MM.1S (cell line): ENCODE measurements at places on chromosomes 3 and 15.

GRCh38 chr15:68601206-68602197, 22.7 kb downstream of the CORO2B start:
- no peak for DNase-seq

GRCh38 chr3:5092018-5092417, 30.1 kb upstream of the ARL8B start:
- no peak for DNase-seq

- DNase-seq: no peak
Measured at GRCh38 chr3:37183976-37184375, 9.6 kb upstream of the LRRFIP2 start.

GRCh38 chr15:101088788-101089578, 162.9 kb downstream of the CHSY1 start:
- DNase-seq: peak; percentile 64

DNA sequence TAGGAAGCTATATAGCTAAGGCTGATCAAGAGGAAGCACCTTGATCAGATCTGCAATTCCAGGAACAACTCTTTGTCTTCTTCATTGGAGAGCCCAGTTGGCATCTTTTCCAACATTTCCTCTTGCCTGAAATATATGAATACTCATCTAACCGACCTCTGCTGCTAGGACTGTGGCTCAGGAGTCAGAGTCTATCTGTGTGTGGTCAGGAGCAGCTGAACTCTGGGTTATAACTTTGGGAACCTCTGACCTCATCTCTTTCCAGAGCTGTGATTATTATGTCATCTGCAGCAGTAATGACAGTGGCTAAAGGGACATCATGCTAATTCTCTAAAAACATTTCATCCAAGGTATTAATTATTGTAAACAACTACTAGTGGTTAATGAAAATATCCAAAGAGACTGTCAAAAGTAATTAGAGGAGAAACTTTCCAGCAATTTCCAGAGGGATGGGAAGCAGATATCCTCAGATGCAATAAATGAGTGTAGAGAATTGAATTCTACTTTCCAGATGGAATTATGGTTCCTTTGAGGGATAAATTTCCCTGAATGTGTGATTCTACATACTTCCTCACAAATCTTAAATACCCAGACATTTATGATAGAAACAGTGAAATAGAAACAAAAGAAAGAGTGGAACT, 11.5 kb upstream of the SPINK8 start:
- DNase-seq: no peak

- no peak for DNase-seq
Measured at GRCh38 chr15:89367485-89368451, 33.1 kb upstream of the POLG start.

GRCh38 chr15:60727661-60728060, 248.7 kb upstream of the ICE2 start:
- DNase-seq: no peak

- no peak for DNase-seq
Measured at GRCh38 chr3:135597855-135598254, 367.7 kb upstream of the PPP2R3A start.

- DNase-seq: peak; percentile 74
Measured at GRCh38 chr3:129106320-129106719, 15.3 kb downstream of the RAB43 start.

DNA sequence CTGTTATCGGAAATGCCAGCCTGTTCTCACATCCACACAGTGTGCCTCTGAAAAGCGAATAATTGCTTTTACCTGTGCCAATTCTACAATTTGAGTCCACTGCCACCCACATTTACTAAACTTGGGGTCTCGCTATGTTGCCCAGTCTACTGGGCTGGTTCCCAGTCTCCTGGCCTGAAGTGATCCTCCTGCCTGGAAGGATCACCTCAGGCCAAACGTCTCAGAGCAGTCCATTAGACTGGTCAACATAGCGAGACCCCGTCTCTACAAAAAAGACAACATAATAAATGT, 827 bp upstream of the INO80 start:
- DNase-seq: no peak

- DNase-seq: no peak
Measured at GRCh38 chr15:77588126-77588525, 44.6 kb downstream of the LINGO1 start.

GRCh38 chr15:35448294-35448693, 97.7 kb downstream of the DPH6 start:
- no peak for DNase-seq

DNA sequence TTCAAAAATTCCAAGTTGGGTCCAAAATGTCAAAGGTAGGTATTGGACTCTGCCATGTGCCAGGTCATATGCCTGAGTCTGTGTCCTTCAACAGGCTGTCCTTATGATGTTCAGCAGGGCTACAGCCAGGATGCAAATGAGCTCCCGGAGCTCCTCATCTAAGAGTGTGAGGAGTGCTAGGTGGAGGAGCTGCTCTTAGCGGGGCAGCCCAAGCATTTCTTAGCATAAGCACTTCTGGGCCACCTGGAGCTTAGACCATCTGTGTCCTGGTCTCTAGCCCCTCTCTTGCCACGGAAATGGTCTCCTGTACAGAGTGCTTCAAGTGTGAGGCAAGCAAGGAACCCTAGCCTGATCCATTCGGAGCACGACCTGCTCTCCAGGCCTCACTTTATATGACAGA, 64.6 kb upstream of the PRR23C start:
- DNase-seq: no peak

- DNase-seq: peak; percentile 61
Measured at GRCh38 chr3:155325263-155325835, 31.9 kb upstream of the STRIT1 start.

DNA sequence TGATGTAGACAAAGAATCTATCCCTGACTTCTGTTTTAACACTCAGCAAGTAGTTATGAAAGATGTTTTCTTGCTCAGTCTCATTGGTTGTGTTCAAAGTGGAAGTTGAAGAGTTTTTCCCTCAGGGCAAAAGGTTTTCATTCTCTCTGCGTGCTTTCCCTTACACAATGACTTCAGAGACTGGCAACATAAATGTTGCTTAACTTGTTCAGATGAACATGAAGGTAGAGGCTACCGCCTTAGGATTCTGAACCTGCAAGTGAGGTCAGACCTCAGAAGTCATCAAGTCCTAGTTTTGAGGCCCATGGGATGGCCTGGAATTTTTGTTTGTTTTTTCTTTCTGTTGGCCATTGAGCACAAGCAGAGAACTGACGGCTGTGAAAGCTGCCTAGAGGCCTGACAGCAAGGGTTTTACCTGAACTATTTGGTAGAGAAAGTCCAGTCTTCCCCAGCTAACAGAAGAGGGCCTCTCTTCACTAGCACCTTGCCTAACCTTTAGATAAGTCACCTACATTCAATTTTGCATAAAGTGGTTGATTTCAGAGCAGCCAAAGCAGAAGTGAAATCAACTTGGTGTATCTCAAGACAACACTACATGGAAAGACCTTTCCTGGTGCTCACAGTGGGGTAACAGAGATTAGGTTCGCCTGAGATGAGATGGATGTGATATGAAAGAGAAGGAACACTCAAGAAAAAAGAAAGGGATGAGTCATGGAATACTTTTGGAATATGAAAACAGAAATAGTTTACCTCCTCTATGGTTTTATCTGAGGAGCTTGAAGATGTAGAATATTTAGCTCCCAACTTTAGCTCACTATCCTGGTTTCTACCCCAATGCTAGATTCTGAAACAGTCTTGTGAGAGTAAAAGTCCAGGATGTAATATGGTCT, 53.6 kb upstream of the AP4E1 start:
- no peak for DNase-seq

DNA sequence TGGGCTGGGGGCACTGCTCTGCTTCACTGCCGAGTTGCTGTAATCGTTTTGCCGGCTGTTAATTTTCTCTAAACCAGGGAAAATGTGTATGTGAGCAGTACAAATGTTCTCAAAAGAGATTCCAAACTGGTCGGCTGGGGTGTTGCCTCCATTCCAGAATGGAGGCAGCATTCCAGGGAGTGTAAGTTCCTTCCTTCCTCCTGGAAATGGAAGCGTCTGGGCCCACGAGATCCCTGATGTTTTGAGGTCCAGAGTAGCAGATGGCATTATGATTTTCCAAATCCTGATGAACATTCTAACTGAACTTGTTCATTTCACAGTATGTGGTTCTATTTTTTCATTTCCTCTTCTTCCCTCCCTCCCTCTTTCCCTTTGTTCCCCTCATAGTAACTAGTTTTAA, 64.4 kb upstream of the SKOR1 start:
- DNase-seq: no peak

DNA sequence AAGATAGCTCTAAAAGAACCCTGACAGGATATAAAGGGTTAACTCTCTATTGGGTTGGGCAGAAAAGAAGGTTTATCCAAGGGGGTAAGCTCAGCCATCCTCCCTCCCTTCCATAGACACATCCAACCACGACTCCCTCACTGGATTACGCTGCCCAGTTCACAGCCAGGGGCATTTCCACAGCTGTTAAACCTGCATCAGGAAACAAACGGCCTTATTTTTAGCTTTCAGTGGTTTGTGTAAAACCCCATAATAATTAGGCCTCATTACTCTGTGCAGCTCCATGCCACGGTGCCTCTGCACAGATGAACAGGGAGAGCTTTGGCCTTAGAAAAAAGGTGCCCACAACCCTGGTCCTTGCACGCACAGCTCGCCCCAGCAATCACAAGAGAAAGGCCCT, 110.6 kb downstream of the GABRB3 start:
- DNase-seq: no peak

GRCh38 chr3:73056014-73056844, 5.2 kb upstream of the EBLN2 start:
- peak; percentile 22 for DNase-seq

- no peak for DNase-seq
Measured at GRCh38 chr3:79140708-79141107, 627.1 kb downstream of the ROBO1 start.

DNA sequence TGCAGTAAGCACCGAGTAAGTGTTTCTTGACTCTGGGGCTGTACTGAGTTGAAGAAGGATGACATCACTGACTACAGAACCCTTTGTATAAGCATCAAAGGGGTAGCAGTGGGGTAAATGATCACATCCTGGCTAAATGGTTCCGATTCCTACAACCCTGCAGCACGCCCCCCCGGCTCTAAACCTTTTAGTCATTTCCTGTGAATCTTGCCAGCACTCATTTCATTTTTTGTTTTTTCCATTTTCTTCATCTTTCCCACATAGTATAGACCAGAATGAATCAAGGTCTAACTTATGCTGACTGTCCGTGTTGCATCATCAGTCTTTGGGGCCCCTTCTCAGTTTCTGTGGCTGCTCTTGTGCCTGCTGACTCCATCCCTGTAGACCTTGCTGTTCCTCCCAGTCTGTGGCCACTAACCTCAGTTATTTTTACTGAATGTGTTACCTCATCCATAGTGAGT, 383.1 kb upstream of the TPRG1 start:
- DNase-seq: no peak

- peak; percentile 59 for DNase-seq
Measured at GRCh38 chr3:45688194-45688881, 858 bp upstream of the SACM1L start.

GRCh38 chr3:53159156-53160060, 1.6 kb upstream of the PRKCD start:
- no peak for DNase-seq

DNA sequence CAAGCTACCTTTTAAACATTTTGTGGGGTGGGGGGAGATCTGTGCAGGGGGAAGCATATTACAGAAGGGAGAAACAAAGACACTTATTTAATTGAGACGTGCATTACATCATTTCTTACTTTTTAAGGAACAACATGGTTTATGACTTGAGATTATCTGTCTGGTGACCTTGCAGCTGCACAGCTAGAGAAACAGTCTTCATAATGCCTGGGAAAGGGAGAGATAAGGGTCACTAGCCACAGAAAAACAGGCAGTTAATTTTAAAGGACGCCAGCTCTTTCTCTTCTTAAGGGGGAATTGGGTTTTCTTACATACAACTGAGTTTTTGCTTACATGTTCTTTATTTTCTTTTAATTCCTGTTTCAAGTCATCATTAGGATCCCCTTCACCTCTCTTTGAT, 147.9 kb downstream of the SST start:
- no peak for DNase-seq

GRCh38 chr15:68574046-68574445, 4.7 kb upstream of the CORO2B start:
- no peak for DNase-seq

GRCh38 chr3:11461226-11461625, 182.5 kb downstream of the VGLL4 start:
- no peak for DNase-seq

DNA sequence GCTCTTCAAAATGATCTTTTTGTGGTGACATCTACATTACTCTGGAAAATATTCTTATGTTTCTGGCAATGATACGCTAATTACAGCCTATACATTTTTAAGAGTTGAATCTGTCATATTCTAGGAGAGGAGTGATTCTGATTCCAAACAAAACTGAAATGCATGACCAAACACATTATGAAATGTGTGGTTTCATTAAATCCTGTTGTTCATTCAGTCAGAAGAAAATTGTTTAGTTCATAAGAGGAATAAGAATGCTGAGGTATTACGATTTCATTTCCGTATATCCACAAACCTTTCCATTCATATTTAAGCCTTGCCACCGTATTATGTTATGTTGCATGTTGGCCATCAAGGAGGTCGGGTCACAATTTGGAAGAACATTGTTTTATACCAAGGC, 345.1 kb downstream of the FEZF2 start:
- DNase-seq: no peak

- DNase-seq: peak; percentile 73
Measured at GRCh38 chr15:74950078-74950908, 6.3 kb downstream of the RPP25 start.

GRCh38 chr3:116216761-116217160, 228.5 kb downstream of the LSAMP start:
- no peak for DNase-seq

DNA sequence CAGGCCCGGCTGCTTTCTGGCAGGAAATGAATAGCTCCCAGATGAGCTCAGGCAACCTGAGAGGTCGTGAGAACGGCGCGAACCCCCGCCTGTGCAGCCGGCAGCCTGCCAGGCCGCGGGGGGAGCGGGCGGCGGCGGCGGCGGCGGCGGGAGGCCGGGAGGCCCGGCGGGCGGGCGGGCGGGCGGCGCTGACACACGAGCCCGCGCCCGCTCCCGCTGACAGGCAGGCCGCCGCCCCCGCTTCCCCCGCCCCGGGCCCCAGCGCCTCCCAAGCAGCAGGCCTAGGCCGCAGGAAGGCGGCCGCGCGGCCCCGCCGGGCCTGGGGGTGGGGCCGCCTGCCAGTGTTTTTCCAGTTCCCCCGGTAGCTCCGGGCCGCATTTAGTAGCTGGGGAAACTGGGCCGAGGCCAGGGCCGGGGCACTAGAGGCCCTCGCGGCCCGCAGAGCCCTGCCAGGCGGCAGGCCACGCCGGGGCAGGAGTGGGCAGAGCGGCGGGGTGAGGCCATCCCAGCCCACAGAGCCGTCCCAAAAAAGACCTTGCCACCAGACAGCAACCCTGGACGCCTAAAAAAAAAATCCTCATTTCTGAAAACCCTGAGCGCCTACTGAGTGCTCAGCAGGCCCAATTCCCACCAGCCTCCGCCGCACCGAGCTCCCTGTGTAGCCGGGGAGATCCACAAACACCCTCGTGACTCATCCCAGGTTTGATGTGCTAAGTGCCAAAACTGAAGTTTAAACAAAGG, 5.6 kb downstream of the HES1 start:
- peak; percentile 90 for DNase-seq

- DNase-seq: no peak
Measured at GRCh38 chr3:13651775-13652428, 103.0 kb downstream of the FBLN2 start.
